Midbrain (tissue), 1 donor: ENCODE measurements at places on chromosomes 11 and 22.

GRCh38 chr22:47401976-47402770 lies 639.7 kb downstream of the TBC1D22A start:
- no peak for DNase-seq

- no peak for DNase-seq
Observed at GRCh38 chr11:78230161-78230877, 41.6 kb downstream of the USP35 start.

GRCh38 chr11:114085965-114086793 lies 26.7 kb downstream of the ZBTB16 start:
- no peak for DNase-seq

- peak; percentile 89 for DNase-seq
Observed at GRCh38 chr22:20130731-20131596, 640 bp upstream of the ZDHHC8 start.

GRCh38 chr11:64844330-64845128 lies at the start of gene CDC42BPG:
Gene CDC42BPG (minus strand): TSS chr11:64844653. CDS start chr11:64844569, 84 bp downstream.
- DNase-seq = peak; percentile 44

- DNase-seq = no peak
Observed at GRCh38 chr22:20022978-20023613, 2.2 kb downstream of the TANGO2 start.

DNA sequence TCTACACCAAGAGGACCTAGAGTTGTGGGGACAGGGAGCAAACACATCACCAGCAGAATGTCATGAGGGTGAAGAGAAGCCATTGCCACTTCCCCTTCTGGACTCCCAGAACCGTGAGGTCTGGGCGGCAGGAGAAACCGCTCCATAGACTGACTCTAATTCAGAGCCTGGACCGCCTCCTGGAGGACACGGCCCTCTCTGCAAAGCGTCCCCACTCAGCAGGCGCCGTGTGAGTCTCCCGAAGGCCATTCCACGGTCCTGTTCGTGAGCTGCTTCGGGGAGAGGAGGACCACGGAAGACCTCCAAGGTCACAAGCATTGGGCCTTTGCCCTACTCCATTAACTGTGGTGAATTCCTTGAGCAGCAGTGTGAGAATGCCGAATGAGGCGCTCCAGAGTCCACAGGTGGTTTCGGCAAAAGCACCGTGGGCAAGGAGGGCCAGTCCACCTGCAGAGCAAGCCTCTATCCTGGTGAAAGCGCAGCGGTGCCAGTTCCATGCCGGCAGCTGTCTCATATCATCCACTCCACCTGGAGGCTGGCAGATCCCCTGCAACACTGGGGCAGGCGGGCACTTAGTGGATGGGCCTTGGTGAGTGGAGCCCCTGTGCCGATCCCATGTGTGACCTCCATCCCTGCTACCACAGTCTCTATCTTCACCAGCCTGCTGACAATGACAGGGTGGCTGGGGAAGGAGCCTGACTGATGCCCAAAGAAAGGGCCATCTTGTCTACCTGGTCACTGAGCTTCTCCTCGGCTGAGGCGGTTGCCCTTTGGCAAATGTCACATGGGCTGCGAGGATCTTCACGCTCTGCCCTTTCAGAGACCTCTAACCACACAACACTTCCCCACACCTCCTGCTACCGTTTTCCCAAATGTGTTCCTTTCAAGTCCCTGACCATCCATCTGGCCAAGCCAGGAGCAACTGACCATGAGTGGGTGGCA lies 7.5 kb downstream of the C11orf21 start:
- DNase-seq = no peak

GRCh38 chr11:42407341-42407740 lies 904.5 kb upstream of the API5 start:
- peak; percentile 33 for DNase-seq

- no peak for DNase-seq
Observed at GRCh38 chr11:102473543-102473942, 21.0 kb upstream of the TMEM123 start.

- no peak for DNase-seq
Observed at GRCh38 chr11:44658506-44658850, 68.3 kb upstream of the TSPAN18 start.

DNA sequence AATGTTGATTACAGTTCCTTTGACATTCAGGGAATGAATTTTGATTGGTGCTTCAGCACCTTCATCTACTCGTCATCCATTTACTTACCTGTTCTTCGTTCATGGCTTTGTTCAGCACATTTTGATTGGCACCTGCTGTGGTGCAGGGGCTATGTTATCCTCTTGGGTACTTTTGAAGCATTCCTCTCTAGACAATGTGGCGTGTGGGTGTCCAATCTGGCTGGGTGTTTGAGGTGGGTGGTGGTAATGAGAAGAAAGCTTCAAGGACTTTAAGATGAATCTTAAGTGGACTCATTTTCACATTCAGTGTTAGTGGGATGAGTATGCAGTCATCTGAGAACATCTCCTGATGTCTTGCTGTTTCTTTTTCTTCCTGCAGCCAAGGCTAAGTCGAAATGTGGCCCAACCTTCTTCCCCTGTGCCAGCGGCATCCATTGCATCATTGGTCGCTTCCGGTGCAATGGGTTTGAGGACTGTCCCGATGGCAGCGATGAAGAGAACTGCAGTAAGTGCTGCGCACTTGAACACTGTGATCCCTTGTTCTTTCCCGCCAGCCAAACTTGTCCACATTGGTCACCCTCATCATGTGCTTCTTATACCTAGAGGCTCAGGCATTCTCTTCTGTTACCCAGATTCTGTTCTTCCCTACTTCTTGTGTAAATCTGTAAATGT lies 137.5 kb downstream of the LDLRAD3 start:
- DNase-seq = no peak
